ENCODE measurements at places on chromosomes 3 and 15.

DNA sequence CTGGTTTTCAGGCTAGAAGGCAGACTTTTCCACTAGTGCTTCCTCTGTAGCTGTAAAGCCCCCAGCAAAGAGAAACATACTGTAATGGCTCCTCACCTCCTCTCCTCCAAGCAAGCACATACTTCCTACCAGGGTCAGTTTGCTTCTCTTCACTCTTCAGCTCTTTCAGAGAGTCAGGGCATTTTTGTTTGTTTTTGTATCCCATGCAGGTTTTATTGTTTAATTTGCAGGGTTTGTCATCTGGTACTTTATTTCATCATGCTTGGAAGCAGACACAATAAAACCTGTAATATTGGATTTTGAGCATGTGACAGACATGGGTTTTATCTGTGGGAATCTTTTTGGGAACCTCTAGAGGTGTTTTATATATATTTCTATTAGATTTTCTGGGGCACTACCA is 753.3 kb upstream of the ROBO1 start:
- no peak for DNase-seq

DNA sequence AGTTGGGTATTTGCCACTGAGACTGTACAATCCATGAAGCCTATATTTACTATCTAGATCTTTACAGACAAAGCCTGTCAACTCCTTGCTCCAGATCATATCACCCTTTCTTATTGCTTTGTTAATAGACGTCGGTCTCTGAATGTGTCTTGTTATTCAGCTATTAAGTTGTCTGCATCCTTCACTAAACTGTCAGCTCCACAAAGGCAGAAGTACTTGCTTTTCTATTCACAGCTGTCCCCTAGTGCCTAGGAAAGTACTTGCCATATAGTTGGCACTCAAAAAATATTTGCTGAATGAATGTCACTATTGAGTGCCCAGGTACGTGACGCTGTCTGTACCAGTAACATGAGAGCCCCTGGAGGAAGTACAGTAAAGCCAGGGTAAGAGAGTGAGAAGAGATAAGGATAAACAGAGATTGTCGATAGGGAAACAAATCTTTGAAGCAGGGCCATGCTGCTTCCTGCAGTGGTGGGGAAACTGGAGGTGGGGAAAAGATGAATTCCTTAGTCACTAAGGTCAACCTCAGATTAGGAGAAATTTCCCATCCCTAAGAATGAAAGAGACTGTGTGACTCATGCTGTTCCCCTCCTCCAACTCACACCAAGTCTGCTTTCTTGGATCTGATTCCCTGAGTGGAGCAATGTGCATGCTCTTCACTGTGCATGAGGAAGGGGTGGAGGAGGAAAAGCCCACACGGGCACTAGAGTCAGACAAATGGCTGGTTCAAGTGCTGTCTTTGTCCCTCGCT is 36.3 kb downstream of the PRICKLE2 start:
- no peak for DNase-seq

GRCh38 chr3:10391391-10391790 is 70.5 kb upstream of the SEC13 start:
- no peak for DNase-seq

DNA sequence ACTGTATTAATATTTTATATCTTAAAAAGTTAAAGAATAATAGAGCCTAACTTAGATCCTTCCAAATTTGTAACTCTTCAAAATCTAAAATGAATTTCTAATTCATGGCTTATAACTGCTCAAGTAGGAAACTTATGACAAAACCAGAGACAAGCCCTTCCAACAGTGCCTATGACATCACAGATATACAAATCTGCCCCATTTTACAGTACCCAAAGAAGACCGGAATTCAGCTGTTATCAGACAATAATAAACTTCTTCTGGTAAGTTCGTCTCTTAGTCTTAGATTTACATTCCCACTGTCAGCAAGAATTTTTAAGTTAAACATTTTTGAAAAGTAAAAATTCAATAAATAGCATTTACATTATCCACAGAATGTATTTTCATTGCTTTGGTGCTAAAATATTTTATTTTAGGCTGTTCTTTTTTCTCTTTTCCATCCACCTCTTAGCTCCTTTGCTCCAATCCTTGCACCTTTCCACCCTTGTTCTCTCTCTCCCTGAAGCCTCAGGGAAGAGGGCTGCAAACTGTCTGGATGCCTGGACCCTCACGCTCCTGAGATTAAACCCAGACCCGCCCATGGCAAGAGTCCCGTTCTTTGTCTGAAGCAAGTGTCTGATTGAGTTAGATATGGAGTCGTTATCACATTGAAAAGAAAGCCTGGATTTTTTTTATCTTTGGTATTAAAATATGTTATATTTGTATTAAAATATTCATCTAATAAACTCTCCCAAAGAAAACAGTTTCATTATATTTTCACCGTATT is 312.7 kb downstream of the ZBTB20 start:
- no peak for DNase-seq

GRCh38 chr15:44670087-44670950 is 6.9 kb upstream of the SPG11 start:
- DNase-seq: no peak

- DNase-seq: no peak
Measured at GRCh38 chr3:197750858-197751737, 1.4 kb downstream of the FYTTD1 start.

- no peak for DNase-seq
Measured at GRCh38 chr3:12393894-12394293, 90.4 kb upstream of the TSEN2 start.

GRCh38 chr3:65401359-65402305 is 637.1 kb downstream of the MAGI1 start:
- no peak for DNase-seq

DNA sequence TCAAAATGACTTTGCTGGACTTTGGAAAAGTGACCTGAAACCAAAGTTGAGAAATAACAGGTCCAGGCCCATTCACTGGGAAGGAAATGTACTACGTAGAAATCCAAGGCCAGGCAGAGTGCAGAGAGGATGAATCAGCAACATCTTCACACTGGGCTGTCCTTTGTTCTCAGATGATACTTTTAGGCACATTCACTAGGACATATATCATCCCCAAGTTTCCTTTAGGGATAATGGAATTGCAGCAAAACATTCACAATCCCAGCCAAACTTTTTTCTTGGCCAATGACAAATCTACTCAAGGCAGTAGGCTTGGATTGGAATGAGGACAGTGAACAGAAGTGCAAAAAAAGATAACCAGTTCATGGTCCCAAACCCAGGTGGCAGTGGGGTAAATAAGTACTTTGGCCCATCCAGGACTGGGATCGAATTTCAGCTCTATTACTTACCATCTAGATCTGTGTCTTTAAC is 75.1 kb downstream of the CLDN11 start:
- no peak for DNase-seq

GRCh38 chr3:131033480-131034080 is 6.9 kb downstream of the NEK11 start:
- no peak for DNase-seq

- DNase-seq: no peak
Measured at GRCh38 chr3:126867863-126868200, 115.1 kb upstream of the PLXNA1 start.

GRCh38 chr3:195062866-195063540 is 208.0 kb downstream of the XXYLT1 start:
- no peak for DNase-seq

DNA sequence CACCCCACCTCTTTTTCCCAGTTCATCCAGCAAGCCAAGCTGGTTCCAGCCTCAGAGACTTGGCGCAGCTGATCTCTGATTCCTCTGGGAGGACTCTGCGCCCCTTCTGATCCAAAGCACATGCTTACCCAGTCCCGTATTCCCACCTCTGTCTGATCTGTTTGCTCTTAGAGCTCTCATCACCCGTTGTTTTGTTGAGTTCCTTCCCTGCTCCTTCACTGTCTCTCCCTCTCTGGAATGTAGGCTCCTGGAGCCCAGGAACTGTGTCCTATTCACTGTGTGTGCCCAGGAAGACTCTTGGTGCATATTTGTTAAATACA is 1.3 kb upstream of the ZXDC start:
- DNase-seq: no peak

DNA sequence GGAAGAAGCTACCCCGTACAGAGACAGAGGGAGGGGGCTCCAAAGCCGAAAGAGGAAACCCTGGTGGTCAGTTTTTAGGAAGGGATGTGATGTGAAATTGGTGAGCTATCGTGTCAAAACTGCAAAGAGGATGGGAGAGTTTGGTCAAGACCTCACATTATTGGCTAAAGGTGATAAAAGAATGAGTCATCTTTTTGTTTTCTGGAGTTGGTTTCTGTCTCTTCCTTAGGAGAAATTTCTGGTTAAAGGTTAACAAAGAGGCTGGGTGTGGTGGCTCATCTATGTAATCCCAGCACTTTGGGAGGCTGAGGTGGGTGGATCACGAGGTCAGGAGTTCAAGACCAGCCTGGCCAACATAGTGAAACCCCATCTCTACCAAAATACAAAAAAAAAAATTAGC is 217.8 kb upstream of the CBLB start:
- DNase-seq: no peak

- DNase-seq: no peak
Measured at GRCh38 chr15:75731248-75732151, 18.9 kb upstream of the CSPG4 start.

- no peak for DNase-seq
Measured at GRCh38 chr3:174986685-174987084, 127.6 kb downstream of the NAALADL2 start.

DNA sequence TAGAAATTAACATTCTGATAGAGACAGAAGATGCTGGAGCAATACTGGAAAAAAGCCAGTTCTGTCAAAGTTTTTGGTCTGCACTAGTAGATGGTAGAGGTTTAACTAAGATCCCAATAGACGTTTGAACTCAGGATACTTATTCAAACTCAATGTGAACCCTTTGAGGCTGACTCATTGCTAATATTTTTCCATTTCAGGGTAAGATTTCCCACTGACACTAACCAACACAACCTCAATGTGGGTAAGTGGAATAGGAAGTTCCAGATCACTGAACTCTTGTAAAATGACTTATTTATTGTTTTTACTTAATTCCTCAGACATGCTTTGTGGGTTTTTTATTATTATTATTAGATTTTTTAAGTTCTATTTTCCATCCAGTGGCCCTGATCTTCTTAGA is 1024.8 kb downstream of the EPHA3 start:
- no peak for DNase-seq

- DNase-seq: no peak
Measured at GRCh38 chr3:53182764-53183355, 21.9 kb downstream of the PRKCD start.

DNA sequence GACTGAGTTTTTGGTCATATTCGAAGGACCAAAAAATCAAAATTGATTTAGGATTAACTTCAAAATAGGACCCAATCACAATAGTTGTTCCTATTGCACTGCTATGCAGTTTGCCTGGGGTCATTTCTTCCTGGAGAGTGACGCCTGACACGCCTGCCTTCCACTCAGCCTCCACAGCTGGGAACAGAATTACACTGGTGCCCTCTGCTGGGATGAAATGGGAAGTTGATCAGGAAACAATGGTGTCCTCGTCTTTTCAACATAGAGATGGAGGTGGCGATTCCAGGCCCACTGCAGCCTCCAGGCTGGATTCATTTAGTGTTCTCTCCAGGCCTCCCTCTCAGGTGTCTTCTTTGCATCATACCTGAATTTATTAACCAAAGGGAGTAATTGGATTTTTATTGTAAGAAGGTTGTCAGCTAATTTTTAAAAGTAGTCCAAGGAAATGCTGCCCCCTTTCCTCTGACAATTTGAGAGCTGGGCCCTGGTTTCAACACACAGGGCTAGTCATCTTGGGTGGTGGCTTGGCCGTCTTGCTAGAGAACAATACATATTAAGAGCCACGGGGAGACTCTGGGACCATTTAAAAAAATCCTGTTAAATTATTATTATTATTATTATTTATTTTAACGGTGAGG is 69.7 kb downstream of the GAP43 start:
- DNase-seq: peak; percentile 17

DNA sequence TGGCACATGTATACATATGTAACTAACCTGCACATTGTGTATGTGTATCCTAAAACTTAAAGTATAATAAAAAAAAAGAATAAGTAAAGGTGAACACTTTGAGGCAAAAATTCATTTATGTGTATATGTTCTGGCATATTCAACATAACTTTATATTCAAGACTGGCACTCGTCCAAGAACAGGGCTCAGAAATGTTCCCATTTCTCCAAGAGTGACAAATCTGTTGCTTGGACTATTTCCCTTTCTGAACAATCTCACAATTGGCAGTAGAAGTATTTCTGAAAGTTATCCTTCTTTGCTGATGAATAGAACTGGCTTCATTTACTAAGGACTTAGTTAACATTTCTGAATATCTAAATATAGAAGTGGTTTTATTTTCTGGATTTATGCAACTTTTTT is 212.8 kb downstream of the ADAMTSL3 start:
- DNase-seq: no peak

GRCh38 chr3:52574056-52574965 is 37.9 kb downstream of the UQCC5 start:
- DNase-seq: no peak

DNA sequence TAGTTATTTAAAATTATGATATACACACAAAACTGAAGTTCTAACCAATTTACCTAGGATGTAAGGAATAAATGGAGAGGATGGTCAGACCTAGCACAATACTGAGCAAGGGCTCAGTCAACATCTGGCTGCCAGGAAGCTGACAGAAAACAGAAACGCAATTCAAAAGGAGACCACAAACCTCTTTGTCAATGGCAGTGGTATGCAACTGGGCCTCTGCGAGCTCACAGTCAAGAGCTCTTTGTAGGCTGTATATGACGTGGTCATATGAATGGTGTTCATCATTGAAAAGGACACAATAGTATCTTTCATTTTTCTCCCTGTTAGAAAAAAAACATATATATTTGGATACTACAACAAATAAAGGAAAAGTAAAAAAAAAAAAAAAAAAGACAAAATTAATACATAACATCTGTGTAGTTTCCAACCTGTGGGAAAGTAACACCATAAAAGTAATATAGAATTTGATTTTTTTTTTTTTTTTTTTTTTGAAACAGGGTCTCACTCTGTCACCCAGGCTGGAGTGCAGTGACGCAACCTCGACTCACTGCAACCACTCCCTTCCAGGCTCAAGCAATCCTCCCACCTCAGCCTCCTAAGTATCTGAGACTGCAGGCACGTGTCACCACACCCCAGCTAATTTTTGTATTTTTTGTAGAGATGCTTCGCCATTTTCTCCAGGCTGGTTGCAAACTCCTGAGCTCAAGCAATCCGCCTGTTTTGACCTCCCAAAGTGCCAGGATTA is 37.9 kb downstream of the UBR1 start:
- no peak for DNase-seq

DNA sequence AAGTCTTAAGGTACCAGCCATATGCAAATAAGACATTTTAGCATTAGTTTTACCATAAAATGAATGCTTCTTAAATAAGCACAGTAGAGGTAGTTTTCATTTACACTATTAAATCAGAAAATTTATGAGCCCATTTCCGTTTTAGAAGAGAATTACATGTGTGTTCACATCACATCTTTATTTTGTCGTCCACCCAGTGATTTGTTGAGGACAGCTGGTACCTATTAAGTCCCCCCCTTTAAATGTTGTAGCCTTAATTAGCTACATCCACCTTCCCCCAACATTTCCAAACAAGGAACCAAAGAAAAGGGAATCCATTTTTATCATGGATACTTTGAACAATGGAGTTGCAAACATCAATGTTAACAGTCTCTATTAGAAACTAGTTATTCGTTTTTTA is 6.8 kb downstream of the IL17RD start:
- no peak for DNase-seq

Data from activated T-helper 1 cell treated with anti-CD3 and anti-CD28 coated beads, Interleukin-2, amount 50 U/mL, for 16 hours (primary cell).